ENCODE measurements at places on chromosomes 16 and 17.

GRCh38 chr17:82350182-82351030 lies 8.6 kb upstream of the TEX19 start:
- DNase-seq: no peak

- no peak for DNase-seq
These were observed 41.1 kb downstream of the KIAA0753 start for GRCh38 chr17:6599364-6599763.

- no peak for DNase-seq
These were observed 22.9 kb upstream of the LITAF start for GRCh38 chr16:11609474-11610120.

DNA sequence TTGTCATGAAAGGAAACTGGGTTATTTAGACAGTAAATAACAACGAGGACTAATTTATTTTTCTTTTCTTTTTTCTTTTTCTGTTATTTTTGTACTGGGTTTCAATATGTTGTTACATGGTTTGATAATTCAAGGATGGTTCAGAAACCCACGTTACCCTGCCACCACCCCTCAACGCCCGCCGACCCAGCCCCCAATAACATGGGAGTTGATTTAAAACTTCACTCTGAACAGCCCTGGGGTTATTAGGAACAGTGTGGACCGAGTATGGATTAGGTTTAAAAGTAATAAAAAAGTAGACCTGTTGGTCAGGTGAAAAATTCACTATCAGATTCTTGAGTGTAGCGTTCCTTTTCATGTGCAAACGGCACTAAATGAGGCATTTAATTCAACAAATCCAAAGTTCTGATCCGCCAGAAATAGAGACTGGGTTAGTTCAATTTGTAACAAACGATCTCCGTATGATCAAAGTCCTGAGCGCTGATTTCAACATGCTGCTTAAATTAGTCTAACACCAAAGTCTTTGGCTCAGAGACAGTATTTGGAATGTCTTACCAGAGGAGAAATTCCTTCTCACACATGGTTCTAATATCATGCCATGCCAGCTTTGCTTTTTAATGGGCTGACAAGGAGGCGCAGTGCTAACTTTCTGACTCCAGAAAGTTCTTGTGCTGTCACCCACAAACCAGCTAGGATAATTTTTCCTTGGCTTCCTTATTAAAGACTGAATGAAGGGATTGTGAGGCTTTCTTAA lies 173.1 kb upstream of the IRX3 start:
- no peak for DNase-seq

GRCh38 chr16:87854053-87854906 lies 15.0 kb downstream of the SLC7A5 start:
- DNase-seq: no peak

- DNase-seq: no peak
These were observed 212.6 kb downstream of the SLC39A11 start for GRCh38 chr17:72879877-72880276.

GRCh38 chr16:85398050-85398451 lies 215.1 kb upstream of the GSE1 start:
- no peak for DNase-seq

DNA sequence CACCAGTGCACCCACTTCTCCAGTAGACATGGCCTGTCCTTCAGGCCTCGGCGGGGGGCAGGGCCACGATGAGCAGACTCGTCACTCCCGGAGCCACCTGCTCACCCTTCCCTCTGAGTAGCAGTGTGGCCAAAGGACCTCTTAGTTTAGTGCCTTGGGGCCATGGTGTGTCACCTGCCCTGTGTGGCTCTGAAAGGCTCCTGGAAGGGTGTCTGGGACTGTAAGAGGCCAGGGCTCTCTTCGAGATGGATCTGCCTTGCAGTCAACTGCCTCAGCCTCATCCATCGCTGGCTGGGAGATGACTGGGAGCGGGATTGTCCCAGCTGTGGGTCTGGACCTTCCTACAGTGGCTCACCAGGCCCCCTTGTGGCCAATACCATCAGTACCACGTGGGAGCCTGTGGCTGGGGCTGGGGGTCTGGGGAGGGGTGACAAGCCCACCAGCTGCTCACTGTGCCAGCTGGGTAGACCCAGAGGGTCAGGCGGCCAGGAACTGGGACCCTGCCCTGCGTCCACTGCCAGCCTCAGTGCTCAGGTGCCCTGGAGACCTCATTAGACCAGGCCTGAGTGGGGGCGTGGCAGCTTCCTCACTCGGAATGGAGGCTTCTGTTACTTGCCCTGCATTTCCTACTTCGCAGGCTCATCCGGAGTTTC lies 133.4 kb downstream of the OR1D5 start:
- no peak for DNase-seq

DNA sequence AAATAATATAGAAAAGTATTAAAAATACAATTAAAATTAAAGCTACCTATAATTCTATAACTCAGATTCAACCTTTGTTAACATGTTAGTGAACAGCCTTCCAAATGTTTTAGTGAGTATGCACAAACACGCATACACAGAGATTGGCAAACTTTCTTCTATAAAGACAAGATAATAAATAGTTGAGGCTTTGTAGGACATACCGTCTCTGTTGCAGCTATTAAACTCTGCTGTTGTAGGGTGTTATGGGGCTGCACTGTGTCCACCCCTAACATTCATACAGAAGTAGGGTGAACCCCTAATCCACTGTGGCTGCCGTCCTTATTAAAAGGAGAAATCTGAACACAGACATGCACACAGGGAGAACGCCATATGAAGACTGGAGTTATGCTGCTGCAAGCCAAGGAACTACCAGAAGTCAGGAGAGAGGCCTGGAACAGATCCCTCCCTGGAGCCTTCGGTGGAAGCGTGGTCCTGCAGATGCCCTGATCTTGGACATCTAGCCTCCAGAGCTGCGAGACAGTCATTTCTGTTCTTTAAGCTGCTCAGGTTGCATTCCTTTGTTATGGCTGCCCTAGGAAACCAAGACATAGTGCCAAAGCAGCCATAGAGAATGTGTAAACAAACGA lies 383.2 kb downstream of the GRIN2A start:
- no peak for DNase-seq

DNA sequence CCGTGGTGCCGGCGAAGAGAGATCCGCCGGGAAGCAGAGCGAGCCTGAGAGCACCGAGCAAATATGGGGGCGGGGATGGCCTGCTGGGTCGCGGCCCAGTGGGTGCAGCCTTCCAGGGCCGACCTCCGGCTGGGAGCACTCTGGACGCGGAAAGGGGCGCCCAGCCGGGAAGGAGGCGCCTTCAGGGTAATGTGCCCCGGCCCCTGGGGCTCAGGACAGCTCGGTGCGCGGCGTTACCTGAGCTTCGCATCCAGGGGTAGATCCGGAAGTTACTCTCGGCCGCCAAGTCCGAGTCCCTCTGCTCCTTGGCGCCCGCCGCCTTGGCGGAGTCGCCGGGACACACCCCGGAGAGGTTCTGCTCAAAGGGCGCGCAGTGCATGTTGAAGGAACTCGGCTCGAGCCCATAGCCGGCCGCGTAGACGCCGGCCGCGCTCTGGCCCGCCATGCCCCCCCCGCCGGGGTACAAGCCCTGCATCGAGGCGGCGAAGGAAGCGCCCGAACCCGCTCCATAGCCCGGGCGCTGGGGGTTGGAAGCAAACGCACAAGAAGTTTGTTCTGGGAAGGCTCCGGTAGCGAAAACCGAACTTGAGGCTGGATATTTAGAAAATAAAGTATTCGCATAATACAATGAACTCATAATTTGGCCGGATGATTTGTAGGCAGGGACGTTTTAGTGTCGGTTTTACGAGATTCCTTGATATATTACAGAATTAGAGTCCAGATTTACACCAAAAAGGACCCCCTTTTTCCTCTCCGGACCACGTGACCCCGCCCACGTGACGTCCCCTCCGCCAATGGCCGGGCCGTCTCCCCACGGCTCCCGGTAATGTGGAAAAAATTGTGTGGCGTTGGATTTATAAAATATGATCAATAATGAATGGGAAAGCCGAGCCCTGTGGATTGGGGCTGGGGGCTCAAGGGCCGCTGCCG lies at the start of gene HOXB7:
Gene HOXB7 (minus strand): TSS at position 736 of the 930 bp plus-strand sequence. CDS start 99 bp downstream, at position 637.
- DNase-seq: no peak

DNA sequence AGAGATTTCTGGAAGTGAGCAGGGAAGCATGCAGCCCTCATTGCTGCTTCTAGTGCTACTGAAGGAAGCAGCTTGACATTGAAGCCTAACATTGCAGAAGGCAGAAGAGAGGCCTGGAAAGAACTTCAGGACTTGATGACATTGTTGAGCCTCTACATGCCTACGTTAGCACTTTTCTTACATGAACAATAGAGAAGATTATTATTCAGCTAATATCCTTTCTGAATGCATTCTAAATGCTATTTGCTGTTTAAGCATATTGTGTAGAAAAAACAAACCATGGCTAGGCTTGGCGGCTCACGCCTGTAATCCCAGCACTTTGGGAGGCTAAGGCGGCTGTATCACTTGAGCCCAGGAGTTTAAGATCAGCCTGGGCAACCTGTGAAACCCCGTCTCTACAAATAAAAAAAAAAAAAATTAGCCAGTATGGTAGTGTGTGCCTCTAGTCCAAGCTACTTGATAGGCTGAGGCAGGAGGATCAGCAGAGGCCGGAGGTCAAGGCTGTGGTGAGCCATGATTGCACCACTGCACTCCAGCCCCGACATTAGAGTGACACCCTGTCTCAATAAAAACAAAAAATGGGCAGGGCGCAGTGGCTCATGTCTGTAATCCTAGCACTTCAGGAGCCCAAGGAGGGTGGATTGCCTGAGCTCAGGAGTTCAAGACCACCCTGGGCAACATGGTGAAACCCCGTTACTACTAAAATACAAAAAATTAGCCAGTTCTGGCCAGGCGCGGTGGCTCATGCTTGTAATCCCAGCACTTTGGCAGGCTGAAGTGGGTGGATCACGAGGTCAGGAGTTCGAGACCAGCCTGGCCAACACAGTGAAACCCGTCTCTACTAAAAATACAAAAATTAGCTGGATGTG lies 2.2 kb upstream of the AURKB start:
- DNase-seq: no peak

GRCh38 chr17:10337136-10337535 lies 35.7 kb downstream of the MYH13 start:
- DNase-seq: no peak

GRCh38 chr16:79932572-79932971 lies 332.0 kb upstream of the MAF start:
- DNase-seq: no peak

- DNase-seq: no peak
These were observed 78.0 kb upstream of the ZNF750 start for GRCh38 chr17:82917699-82918345.

- DNase-seq: no peak
These were observed 22.6 kb downstream of the NTAN1 start for GRCh38 chr16:15033309-15033707.

- no peak for DNase-seq
These were observed 47.0 kb downstream of the TNFRSF13B start for GRCh38 chr17:16924696-16925440.

DNA sequence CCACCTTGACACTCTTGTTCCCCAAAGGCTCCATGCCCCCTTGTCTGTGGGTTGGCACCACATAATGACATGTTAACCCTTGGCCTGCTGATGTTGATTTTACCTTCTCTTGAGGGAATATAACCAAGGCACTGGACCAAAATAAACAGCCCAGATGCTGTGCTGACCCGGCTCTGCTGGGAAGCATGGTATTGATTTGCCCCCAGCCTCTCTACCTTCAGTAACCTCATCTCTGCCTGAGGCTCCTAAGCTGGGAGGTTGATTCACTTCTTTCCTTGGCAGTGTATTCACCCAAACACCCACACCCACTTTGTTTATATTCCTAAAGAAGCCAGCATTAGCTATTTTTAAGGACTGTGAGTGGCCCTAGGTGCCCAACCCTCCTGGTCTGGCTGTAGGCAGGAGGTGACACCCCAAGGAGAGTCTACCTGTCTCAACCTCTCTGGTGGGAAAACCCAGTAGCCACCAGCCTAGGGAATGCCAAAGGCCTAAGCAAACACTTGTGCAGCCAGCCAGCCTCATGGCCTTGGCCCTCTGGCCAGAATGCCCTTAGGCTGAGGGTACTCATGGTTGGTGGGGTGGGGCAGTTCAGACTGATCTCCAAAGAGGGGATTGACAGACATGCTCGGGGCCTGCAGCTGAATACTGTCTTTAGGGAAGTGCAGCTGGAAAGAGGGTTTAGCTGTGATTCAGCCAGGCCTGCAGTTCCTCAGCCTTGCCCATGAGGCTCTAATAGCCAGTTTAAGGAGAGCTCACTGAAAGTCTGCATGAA lies 42.7 kb downstream of the GNAO1 start:
- DNase-seq: no peak

GRCh38 chr16:23182206-23182678 lies 303 bp upstream of the SCNN1G start:
- no peak for DNase-seq

- no peak for DNase-seq
These were observed 128.3 kb upstream of the NUDT7 start for GRCh38 chr16:77594057-77594456.

GRCh38 chr17:42459801-42460281 lies 1.2 kb downstream of the ATP6V0A1 start:
- DNase-seq: no peak

DNA sequence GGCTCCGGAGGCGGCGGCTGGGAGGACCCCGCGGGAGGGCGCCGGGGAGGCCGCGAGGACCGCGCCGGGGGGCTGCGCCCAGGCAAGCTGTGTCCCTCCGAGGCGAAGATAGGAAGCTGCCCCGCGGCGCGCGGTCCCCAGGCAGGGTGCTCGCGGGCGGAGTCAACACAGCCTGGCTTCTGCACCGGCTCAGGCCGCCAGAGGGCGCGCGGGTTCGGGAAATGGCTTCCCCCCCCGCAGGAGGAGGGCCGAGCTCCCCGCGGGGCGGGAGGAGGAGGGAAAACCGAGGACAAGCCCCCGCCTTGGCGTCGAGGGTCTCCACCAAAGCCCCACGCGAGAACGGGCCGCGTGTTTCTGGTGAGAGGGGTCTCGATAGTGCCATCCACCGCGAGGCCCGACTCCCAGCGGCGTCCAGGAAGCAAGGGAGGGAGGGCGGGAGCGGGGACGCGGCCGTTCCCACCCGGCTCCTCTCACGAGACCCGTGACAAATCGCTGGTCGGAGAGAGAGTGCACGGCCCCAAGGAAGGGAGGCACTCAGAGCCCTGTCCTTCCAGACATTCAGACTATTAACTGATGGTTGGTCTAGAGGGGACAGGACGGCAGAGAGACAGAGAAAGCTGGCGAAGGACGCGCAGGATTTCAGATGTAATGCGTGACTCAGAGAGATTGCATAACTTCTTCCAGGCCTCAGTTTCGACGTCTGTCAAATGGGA lies 64.4 kb upstream of the DNAJA2 start:
- peak; percentile 47 for DNase-seq

DNA sequence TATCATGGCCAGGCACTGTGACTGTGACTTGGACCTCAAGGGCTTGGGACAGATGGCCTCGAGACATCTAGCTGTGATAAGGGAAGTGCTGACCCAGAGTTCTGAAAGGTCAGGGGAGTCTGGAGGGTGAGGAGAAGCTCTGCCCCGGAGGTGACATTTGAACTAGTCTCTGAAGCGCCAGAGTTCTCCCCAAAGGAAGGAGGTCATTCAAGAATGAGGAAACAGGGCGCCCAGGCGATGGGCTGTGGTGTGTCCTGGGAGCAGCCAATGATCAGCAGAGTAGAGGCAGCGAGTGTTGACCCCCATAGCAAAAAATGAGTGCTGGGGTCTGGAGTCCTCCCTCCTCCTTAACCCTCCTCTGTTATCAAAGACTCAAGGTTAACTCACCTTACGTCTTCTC lies 4.9 kb downstream of the STARD3 start:
- DNase-seq: no peak

Data from esophagus squamous epithelium (tissue), 5 donors.